ENCODE measurements at places on chromosomes 12 and 14. TPM values are rescaled to one million over a fixed set of nuclear protein-coding genes. Genes with fewer than 3 reads are reported as not detected.

GRCh38 chr12:30687265-30687986 is 8.2 kb downstream of the IPO8 start:
- DNase-seq = no peak

- no peak for DNase-seq
These were observed 82.3 kb downstream of the GTF2A1 start for GRCh38 chr14:81138429-81138828.

DNA sequence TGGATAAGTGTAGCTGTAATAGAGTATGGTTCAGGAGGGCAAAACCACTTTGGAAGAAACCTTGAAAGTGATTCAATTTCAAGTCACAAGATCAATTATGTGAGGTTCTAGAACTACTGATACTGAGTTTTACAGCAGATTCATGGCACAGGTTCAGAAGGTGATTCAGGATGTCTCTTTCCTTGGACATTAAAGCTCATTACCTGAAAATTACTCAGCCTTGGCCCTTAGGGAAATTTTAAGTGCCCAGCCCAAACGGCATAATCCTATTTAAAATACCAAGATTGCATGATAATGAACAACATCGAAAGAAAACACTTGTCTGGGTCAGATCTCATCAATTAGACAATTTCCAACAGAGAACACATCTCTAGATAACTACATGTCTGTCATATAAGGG is 70.2 kb upstream of the SLC38A2 start:
- no peak for DNase-seq

DNA sequence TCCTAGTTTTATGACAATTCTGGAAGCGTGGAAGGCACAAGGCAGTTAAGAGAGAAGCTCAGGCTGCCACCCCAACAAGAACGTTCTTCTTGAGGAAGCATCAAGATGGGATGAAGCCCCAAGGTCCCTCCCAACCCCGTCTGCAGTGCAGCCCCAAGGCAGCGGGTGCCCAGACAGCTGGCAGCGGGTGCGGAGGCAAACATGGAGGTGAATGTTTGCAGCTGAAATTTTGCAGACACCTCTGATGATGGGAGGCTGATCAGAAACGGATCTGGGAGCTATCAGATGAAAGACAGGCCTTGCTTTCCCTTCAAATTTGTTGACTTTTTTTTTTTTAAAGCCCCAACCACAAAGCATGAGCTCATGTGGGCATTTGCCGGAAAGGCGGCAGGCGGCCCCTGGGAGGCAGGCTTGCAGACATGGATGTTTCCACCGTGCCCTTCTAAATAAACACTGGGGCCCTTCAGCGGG is 230.7 kb upstream of the RTL1 start:
- no peak for DNase-seq

KCNJ8 gene
- total RNA-seq = 20.9 TPM

Data from upper lobe of right lung (tissue), 1 donor.